ENCODE measurements at places on chromosomes 7 and 10.

GRCh38 chr7:25259487-25260243 lies 31.4 kb upstream of the NPVF start:
- DNase-seq: peak; percentile 44

- DNase-seq: no peak
Observed at GRCh38 chr7:155398944-155399343, 59.0 kb upstream of the EN2 start.

DNA sequence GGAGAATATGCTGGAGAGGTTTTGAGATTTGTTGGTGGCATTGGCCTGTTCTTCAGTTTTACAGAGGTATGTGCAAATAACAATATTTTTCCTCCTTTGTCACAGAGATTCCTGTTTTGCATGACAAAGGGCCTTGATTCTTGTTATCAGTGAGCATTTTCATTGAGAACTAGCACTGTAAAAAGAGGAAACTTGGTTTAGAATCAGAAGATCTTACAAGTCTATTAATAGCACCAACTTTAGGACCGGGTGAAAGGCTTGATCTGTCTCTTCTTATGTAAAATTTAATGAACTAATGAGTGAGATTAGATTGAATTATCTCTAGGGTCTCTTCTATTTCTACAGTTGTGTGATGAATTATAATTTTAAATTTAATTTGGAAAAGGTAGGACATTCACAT lies 25.5 kb downstream of the TSPAN13 start:
- no peak for DNase-seq

- no peak for DNase-seq
Observed at GRCh38 chr7:81330108-81330507, 411.3 kb upstream of the SEMA3C start.

DNA sequence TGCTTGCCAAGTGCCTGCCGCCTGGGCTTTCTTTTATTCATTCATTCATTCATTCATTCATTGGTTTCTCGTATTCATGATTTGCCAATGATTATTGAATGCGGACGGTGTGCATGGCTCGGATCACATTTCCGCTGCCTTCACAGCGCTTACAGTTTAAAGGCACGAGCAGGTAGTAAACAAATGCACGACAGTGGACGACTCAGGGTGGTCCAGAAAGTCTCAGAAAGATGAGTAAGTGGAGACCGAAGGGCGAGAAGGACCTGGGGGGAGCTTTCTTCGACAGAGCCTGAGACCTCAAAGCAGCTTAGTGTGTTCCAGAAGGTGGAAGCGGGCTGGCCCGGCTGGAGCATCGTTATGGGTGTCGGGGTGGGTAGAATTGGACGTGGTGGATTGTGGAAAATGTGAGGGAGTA lies 506 bp downstream of the MCM10 start:
- DNase-seq: no peak

DNA sequence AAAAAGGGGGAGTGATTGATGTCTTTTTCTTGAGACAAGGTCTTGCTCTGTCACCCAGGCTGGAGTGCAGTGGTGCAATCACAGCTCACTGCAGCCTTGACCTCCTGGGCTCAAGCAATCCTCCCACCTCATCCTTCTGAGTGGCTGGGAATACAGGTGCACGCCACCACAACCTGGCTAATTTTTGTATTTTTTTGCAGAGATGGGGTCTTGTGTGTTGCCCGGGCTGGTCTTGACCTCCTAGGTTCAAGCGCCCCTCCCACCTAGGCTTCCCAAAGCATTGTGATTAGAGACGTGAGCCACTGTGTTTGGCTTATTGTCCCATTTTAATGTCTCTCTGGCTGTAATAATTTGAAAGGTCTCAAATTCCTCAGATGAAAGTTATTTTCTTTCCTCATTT lies 21.8 kb downstream of the UPP1 start:
- DNase-seq: no peak

DNA sequence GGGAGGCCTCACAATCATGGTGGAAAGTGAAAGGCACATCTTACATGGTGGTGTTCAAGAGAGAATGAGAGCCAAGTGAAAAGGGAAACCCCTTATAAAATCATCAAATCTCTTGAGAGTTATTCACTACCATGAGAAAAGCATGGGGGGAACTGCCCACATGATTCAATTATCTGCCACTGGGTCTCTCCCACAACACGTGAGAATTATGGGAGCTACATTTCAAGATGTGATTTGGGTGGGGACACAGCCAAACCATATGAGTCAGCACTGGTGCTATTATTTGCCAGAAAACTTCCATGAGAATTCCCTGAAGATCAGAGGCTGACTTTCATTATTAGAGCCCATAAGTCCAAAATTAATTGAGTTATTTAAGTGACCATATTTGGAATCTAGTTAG lies 1001.2 kb upstream of the POT1 start:
- no peak for DNase-seq

DNA sequence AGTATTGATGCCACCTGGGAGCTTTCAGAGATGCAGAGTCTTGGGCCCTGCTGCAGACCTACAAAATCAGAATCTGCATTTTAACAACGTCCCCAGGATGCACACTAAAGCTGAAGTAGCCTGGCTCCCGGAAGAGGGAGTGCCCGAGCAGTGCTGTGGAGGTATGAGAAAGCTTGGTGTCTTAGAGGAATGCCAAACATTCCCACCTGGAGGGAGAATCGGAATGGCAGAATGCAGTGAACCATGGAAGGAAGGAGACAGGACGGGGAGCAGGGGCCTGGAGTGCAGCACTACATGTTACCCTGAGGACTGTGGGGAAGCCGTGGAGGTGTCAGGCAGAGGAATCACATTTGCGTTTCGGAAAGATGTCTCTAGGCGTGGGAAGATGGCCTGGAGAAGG lies 90.9 kb downstream of the AOAH start:
- DNase-seq: no peak

DNA sequence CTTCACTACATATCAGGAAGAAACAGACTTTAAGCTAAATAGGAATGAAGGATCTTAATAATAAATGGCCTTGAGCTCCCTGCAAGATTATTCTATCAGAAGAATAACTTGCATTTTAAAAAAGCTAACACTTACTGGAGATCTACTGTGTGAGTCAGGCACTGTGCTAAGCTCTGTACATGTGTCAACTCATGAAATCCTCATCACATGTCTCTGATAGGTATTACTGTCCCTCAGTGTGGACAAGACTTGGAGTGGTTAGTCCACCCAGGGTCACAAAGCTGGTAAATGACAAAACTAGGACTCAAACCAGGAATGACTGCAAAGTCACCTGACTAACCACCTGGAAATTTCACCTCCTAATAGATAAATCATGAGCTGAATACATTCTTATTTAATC lies 57.1 kb upstream of the KCTD7 start:
- DNase-seq: no peak

DNA sequence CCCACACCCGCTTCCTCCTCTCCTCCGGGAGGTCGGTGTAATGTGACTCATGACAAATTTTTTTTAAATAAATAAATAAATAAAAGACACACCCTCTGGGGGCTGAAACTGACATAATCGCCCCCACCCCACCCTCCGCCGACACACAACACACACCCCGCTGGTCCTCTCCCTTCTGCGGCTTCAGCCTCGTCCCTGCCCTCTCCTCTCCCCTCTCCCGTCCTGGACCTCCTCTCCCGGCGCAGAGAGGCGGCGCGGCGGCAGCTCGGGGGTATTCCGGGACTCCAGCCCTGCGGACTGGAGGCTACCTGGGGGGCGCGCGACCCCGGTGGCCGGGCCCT lies 686 bp downstream of the ABI1 start:
- no peak for DNase-seq

- DNase-seq: no peak
Observed at GRCh38 chr7:26143298-26144048, 8.5 kb upstream of the NFE2L3 start.

GRCh38 chr10:97179731-97180362 lies 5.9 kb downstream of the SLIT1 start:
- no peak for DNase-seq

DNA sequence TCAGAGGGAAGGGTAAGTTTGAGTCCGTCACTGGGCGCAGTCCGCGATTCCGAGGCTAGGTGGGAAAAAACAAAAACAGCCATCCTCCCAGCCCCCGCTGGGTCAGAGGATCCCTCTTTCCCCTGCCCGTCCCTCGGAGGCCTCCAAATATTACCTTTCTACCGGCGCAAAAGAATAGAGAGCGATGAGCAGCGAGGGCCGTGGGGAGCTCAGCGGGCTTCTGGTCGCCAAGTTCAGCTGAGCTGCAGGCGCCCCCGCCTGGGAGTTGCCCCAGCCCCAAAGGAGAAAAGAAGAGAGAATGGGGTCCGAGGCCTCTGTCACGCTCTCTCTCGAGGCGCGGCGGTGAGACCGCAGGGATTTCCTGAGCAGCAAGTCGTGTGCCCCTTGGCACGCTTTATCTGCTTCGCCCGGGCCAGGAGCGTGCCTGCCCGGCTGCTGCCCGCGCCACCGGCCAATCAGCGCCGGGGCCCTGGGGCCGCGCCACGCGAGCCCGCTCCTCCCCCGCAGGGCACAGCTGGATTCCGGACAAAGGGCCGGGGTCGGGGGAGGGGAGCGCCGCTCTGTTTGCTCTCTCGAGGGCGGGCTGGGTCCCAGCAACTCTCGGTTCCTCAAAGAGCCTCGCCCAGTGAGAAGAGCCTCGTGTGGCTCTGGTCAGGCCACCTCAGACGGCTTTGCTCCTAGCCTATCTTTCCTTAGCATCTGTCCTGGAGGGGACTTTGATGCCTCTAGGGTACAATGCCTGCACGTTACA lies at the start of gene NEUROG3:
NEUROG3 (minus strand) TSS at position 367 of the 751 bp plus-strand sequence. CDS start 379 bp downstream, outside the sequence.
- DNase-seq: no peak

Data from HCT116 (cell line).